ENCODE measurements at places on chromosomes 11 and 22.

DNA sequence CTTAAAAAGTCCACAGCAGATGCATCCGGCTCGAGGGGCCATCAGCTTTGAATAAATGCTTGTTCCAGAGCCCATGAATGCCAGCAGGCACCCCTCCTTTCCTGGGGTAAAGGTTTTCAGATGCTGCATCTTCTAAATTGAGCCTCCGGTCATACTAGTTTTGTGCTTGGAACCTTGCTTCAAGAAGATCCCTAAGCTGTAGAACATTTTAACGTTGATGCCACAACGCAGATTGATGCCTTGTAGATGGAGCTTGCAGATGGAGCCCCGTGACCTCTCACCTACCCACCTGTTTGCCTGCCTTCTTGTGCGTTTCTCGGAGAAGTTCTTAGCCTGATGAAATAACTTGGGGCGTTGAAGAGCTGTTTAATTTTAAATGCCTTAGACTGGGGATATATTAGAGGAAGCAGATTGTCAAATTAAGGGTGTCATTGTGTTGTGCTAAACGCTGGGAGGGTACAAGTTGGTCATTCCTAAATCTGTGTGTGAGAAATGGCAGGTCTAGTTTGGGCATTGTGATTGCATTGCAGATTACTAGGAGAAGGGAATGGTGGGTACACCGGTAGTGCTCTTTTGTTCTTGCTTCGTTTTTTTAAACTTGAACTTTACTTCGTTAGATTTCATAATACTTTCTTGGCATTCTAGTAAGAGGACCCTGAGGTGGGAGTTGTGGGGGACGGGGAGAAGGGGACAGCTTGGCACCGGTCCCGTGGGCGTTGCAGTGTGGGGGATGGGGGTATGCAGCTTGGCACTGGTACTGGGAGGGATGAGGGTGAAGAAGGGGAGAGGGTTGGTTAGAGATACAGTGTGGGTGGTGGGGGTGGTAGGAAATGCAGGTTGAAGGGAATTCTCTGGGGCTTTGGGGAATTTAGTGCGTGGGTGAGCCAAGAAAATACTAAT, 1.9 kb downstream of the NEAT1 start:
- no peak for DNase-seq

DNA sequence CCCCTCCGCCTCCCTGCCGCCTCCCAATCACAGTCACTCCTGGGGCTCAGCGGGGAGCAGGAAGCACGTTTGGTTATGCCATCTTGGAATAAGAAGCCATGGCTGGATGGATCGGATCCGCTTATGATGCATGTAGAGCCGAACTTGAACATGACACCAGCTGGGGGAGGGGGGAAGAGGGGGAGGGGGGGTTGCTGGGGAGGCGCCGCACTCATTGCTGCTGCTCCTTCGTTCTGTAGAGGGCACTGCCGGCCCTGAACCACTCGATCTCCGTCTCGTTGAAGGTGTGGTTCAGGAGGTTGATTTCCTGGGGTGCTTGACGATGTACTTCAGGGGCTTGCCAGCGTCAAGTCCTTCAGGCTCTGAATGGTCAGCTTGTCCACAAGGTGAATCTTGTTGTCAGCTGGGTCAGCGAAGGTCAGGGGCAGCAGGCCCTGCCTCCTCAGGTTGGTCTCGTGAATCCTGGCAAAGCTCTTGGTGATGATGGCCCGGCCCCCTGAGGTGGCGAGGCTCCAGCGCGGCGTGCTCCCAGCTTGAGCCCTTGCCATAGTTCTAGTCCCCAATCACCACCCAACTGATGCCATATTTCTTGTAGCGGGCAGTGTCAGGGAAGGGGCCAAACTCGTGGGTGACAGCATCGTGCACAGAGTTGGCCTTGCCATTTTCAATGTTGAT, 476.9 kb upstream of the ISX start:
- no peak for DNase-seq

- DNase-seq: peak; percentile 93
Observed at GRCh38 chr11:64122411-64123410, 43.2 kb downstream of the MACROD1 start.

GRCh38 chr22:42758931-42759629, 38.4 kb upstream of the A4GALT start:
- no peak for DNase-seq

GRCh38 chr11:70836071-70836470, 416.3 kb downstream of the SHANK2 start:
- DNase-seq: no peak

DNA sequence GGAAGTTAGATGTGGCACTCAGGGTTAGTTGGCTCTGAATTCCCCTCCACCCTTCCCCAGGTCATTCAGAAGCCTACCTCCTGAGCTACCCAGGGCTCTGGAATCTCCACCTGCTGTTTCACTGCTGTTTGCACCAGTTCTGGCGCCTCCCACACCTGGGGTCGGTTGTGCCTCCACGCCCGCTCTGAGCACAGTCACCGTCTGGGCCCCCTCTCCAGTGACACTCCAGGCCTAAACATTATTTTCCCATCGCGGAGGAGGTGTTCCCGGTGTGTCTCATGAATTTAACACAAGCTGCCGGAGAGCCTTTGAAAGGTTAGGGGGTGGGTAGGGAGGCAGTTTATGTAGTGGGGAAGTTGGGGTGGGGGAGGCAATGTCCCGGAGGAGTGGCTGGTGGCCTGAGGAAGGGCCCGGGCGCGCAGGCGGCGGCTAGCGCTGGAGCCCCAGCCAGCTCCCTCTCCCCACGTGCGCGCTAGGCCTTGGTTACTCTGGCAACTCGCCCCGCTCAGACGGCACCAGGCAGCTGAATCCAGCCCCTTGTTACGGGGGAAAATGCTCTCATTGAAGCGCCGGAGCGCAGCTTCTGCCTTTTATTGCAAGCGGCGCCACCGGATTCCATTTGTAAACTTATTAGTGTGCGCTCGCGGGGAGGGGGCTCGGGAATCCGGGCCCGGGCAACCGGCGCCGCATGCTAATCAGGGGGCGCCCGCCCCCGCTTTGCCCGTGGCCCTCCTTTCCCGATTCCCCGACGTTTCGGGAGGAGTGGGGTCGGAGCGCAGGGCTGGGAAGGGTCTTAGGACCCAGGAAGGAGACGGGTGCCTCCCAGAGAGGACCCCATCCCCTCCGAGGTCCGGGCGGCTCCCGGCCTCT, 52.4 kb downstream of the GRIK4 start:
- peak; percentile 6 for DNase-seq

DNA sequence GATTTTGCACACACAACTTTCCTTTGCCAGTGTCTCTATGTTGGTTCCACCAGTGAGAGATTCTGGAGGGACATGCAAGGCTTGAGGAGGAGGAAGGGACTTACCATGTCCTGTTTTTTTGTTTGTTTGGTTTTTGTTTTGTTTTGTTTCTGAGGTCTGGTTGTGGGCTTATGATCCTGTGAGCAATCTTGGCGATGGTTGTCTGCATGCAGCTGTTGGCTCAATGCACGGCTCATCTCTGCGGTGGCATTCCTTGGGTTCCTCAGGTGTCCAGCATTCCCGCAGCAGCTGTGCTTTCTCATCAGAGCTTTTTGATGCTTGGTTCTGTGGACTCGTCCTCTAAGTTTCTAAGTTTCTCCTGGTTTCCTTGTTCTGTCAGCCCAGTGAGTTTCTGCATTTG, 4.8 kb upstream of the NNMT start:
- no peak for DNase-seq

GRCh38 chr22:46963672-46964545, 201.5 kb downstream of the TBC1D22A start:
- DNase-seq: peak; percentile 32

- no peak for DNase-seq
Observed at GRCh38 chr11:35276396-35277145, 137.6 kb downstream of the CD44 start.

GRCh38 chr11:31870609-31871309, 59.6 kb upstream of the PAX6 start:
- DNase-seq: no peak

DNA sequence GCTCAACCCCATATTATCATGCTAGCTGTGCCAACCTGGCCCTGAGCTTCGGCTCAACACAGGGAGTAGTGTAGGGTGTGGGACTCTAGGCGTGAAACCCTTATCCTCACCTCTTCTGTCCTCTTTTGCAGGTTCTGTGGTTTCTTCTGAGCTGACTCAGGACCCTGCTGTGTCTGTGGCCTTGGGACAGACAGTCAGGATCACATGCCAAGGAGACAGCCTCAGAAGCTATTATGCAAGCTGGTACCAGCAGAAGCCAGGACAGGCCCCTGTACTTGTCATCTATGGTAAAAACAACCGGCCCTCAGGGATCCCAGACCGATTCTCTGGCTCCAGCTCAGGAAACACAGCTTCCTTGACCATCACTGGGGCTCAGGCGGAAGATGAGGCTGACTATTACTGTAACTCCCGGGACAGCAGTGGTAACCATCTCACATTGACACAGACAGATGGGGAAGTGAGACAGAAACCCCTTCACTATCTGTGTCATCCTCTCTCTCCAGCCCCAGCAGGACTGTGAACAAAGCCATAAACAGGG, 76.4 kb downstream of the GGTLC2 start:
- no peak for DNase-seq

DNA sequence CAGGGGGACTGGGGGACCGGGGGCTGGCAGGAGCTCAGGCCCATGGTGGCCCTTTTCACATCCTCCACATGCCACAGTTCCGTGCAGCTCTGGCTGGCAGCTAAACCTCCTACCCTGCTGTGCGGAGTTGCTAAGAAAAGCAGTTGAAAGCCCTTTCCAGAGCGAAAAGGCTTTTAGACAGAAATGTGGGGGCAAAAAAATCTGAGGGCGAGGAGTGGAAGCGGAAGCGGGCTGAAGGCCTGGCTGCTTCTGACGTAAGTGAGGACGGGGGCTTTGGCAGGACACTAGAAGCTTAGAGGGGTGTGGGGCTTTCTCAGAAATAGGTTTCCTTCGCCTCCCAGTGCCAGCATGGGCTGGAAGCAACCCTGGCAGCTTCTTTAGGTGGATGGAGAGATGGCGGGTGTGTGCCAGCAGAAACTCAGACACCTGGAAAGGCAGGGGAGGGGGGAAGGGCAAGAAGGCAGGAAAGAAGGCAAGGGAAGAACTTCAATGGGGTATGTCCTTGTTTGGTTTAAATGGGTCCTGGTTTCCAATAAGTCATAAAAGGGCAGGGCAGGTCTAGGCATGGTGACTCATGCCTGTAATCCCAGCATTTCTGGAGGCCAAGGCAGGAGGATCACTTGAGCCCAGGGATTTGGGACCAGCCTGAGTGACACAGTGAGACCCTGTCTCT, 11.2 kb upstream of the DGKZ start:
- DNase-seq: no peak

DNA sequence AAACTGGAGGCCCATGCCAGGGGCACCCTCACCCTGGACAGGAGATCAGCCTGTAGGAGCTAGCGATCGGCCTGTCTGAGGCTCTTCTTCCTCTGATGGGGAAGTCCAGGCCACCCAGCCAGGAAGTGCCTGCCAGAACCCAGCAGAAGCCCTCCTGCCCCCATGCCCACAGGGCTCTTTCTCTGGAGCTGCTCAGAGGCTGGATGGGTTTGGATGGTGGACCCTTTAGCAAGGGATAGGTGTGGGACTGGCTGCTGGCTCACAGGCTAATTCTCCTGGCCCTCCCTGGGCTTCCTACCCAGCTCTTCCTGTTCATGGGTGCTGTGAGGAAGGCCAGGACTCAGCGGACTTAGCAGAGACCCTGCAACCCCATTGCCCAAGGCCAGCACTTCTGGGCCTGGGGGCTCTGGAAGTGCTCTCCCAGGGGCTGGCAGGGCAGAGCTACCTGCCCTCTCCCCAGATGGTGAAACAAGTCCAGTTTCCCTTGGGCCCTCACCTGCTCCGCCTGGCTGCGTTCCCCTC, 7.6 kb downstream of the FXYD2 start:
- DNase-seq: no peak

DNA sequence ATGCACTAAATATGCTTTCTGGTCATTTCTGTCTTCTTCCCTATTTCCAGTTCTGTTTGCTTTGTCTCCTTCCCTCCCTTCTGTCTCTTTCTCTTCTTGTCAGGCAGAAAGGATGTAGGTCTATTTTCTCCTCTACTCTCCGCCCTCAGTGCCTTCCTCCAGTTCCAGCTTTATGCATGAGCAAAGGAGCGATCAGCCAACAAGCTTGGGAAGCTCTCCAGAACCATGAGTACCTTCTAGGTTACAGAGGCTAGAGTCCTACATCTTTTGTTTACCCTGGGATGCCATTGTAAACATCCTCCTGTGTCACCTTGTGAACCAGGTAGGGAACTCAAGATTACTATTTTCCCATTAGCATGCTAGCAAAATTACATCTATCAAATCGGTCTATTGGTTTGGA, 7.9 kb upstream of the SPON1 start:
- DNase-seq: peak; percentile 67

- peak; percentile 49 for DNase-seq
Observed at GRCh38 chr11:10930972-10931760, 73.3 kb upstream of the ZBED5 start.

Measured in NCI-H2029 treated with DMSO at 0.1 percent for 48 hours (cell line).